Tongue (tissue), 3 donors: ENCODE measurements at places on chromosomes 7 and 10. TPM values are rescaled to one million over a fixed set of nuclear protein-coding genes. Genes with fewer than 3 reads are reported as not detected.

PAPSS2 gene
- 19.8 TPM for total RNA-seq

IRF5 gene
- 1.2 TPM for total RNA-seq

TUBAL3 gene
- total RNA-seq = 0.31 TPM

DNA sequence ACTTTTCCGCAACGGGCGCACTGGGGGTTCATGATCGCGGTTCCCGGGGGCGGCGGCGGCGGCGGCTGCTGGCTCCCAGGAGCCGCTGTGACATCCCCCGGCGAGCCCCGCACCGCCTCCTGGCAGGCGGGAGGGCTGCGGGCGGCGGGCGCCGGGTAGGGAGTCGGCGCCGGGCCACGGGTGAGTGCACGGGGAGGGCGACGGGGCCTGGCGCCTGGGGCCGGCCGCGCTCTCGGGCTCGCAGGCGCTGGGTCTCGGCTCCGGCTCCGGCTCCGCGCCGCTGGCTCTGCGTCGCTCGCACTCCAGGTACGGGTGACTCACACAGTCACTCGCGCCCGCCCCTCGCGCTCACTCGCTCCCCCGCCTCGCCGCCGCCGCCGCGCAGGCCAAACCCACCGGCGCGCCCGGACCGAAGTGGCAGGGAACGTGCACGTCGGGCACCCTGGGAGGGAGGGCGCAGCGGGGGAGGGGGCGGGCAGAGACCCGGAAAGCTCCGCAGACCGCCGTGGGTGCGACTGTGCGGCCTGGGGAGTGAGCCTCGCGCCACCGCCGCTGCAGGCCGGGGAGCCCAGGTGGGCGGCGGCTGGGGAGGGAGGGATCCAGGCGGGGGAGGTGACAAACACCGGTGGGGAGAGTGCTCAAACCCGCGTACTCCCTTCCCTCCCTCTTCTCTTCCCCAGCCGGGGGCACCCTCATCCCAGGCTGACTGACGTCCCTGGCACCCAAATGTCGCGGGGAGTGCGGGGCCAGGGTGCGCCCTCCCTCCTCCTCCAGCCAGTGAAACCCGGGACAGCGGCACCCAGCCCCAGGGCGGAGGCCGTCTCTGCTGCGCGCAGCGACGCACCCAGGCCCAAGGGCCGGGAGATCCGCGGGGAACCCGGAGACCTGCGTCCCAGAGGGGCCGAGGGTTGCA, 276.9 kb upstream of the NEBL start:
- DNase-seq = peak; percentile 61

DNA sequence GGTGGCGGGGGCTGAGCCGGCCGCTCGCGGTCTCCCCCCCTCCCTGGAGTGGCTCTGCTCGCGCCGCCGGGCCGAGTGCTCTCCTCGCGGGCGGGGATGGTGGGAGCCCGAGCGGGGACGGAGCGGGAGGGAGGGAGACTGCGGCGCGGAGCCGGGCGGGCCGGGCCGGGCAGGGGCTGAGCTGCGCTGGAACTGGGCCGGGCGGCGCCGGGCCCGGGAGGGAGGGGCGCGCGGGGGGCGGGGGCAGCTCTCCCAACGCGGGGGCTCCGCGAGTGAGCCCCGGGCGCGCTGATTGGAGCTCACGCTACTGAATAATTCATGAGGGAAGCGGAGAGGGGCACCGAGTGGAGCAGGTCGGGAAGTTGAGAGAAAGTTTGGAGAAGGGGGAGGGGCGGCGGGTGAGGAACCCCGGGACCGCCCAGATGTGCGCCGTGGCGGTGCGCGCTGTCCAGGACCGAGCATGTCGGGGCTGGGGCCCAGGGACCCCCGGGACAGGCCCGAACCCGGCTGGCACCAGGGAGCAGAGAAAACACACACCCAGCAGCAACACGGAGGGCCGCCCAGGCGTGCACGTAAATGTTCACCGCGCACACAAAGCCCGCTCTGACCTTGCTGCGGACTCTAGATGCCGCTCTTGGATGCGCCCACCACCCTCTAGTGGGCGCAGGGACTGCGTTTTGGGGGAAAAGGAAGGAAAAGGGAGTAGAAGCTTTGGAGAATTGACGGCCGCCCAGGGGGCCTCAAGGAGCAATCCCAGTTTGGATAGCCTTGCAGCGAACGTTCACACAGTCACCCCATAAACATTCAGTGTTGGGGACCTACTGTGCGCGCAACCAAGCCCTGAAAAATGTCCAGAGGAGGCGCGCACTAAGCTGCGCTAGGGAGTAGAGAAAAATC, at the start of gene EPHB4:
EPHB4 (minus strand) TSS at position 194 of the 897 bp plus-strand sequence. CDS start 493 bp downstream, outside the sequence.
- peak; percentile 98 for DNase-seq
